ENCODE measurements at places on chromosomes 13 and 19. TPM values are rescaled to one million over a fixed set of nuclear protein-coding genes. Genes with fewer than 3 reads are reported as not detected.

GRCh38 chr19:46537136-46538097 is 41.8 kb upstream of the PNMA8B start:
- no peak for DNase-seq

- no peak for DNase-seq
Observed at GRCh38 chr19:19342086-19343015, 21.7 kb downstream of the MAU2 start.

DNA sequence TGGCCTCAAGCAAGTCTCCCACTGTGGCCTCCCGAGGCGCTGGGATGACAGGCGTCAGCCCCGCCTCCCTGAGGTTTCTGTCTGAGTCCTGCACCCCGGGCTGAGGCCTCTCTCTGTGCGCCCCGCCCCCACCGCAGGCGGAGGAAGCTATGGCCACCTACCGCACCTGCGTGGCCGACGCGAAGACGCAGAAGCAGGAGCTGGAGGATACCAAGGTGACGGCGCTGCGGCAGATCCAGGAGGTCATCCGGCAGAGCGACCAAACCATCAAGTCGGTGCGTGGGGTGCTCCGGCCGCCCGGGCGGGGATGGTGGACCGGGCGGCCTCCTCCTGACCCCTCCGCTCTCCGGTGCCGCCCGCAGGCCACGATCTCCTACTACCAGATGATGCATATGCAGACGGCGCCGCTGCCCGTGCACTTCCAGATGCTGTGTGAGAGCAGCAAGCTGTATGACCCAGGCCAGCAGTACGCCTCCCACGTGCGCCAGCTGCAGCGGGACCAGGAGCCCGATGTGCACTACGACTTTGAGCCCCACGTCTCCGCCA is 12.7 kb downstream of the ARHGAP45 start:
- DNase-seq: no peak

DNA sequence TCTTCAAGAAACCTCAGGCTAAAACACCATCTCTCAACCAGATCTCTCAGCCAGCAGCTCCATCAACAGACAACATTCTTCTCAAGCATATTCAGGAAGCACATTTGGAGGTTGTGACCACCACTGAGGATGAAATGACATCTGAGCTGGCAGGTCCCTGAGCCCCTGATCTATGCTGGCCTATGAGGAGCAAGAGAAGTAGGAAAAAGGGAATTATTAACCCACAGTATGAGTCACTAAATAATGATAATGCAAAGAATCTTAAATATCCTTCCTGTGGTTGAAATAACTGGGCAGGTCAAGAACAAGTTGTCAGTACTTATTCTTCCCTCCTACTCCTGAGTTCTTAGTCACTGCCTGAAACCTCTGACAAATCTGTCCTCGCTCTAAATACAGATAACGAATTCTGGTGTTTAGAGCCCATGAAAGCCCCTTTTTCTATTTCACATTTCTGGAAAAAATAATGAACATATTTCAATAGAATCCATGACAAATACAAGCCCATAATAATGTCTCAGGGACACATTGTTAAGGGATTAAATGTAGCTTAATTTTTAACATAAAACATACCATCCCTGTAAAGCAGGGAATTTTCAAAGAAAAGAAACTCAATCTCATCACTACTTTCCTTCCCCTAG is 225.8 kb upstream of the IRS2 start:
- no peak for DNase-seq

GRCh38 chr13:78596736-78597601 is 6.4 kb downstream of the POU4F1 start:
- DNase-seq: no peak

- no peak for DNase-seq
Observed at GRCh38 chr19:56504581-56504980, 3.1 kb upstream of the ZNF471 start.

DNA sequence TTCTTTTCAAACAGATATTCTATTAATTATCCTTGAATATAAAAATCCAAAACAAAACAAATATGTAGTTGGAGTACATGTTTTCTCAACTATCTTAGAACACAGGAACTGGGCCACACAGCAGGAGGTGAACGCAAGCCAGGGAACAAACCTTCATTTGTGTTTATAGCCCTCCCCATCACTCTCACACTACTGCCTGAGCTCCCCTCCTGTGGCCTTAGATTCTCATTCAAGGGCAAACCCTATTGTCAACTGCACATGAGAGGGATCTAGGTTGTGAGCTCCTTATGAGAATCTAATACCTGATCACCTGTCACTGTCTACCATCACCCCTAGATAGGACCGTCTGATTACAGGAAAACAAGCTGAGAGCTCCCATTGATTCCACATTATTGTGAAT is 427.1 kb upstream of the PRR20A start:
- no peak for DNase-seq

- DNase-seq: no peak
Observed at GRCh38 chr19:42468273-42468796, 25.6 kb upstream of the CXCL17 start.

DNA sequence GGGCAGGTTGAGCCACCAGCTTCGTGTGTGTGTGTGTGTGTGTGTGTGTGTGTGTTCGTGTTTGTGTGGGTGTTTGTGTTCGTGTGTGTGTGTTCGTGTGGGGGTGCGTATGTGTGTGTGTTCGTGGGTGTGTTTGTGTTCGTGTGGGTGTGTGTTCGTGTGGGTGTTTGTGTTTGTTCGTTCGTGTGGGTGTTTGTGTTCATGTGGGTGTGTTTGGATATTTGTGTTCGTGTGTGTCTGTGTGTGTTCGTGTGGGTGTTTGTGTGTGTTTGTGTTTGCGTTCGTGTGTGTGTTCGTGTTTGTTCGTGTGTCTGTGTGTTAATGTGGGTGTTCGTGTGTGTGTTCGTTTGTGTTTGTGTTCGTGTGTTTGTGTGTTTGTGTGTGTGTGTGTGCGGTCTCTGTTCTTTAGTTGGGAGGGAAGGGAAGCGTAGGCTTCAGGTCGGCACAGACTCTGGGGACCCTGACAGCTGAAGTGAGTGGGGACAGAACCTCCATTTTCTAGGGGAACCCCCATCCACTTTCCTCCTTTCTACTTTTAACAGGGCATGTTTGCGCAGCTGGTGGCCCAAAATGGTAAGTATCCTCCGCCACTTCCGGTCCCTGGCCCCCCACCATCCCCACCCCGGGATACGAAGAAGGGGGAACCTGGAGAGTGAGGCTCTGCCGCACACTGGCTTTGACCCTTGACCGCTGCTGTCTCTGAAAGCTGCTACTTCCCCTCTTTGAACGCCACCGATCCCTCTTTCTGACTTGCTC is 1.6 kb downstream of the TNFSF9 start:
- no peak for DNase-seq

GRCh38 chr19:37905946-37906868 is at the start of gene WDR87:
WDR87 (minus strand) TSS chr19:37906594; CDS start chr19:37898239, 8,355 bp downstream.
- DNase-seq: no peak

GRCh38 chr13:76696370-76696769 is 189.8 kb downstream of the KCTD12 start:
- no peak for DNase-seq

Gene NLRP12
- total RNA-seq: not detected

Gene PCP2
- total RNA-seq: 1.6 TPM

Gene KIR2DL3
- total RNA-seq: not detected

Gene ELL
- total RNA-seq: 40.5 TPM

Gene CALR
- total RNA-seq: 131 TPM

Gene GGN
- total RNA-seq: 0.26 TPM

Measured in suprapubic skin (tissue), 4 donors.